ENCODE measurements at places on chromosomes 1 and 21. TPM values are rescaled to one million over a fixed set of nuclear protein-coding genes. Genes with fewer than 3 reads are reported as not detected.

DNA sequence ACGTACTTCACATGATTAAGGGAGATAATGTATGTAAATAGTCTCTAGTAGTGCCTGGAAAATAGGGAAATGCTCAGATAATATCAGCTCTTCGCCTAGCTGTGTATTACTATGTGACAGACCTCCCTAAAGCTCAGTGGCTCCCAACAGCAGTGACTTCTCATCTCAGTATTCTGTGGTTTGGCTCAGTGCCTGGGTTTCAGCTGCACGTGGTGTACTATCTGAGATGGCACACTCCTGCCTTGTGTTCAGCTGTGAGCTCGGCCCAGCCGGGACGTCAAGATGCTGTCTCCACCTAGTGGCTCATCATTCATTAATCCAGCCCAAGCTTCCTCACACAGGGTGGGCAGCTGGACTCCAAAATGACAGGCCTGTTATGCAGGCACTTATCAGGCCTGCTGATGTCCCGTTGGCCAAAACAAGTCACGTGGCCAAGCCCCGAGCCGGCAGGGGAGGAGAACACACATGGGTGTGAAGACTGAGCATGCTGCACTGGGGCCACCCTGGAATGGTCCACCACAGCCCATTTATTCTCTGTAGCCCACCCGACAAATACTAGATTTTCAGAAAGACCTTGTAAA lies 17.8 kb downstream of the SLFNL1 start:
- H3K27me3 ChIP-seq: no peaks in the 10 kb centered on the region
- H3K27ac ChIP-seq: no peak overlapping the region
- peaks cover 85% of the 10 kb centered on the region for H3K36me3 ChIP-seq

DNA sequence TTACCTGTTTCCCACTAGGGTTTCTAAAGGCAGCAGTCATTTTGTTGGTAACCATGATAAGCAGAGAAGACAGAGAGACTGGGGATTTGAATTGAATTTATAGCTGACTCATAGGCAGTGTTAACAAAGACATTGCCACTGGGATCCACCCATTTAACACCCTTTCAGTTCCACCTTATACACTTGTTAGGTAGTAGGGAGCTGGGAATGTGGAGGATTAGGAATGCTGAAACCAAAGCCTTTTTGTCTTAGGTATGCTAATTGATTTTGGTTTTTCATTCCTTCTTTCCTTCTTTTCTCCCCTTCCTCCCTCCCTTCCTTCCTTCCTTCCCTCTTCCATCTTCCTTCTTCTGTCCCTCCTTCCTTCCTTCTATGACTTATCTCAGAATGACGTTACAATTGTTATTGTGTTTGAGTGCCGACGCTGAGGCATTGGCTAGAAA lies 7.5 kb upstream of the EVI5 start:
- DNase-seq: peak; percentile 23
- no peaks in the 10 kb centered on the region for H3K36me3 ChIP-seq
- no peak overlapping the region for H3K27ac ChIP-seq
- no peaks in the 10 kb centered on the region for H3K27me3 ChIP-seq
- H3K4me1 ChIP-seq: no peaks in the 10 kb centered on the region

GRCh38 chr1:226063977-226064815 lies 1.7 kb downstream of the H3-3A start:
- peaks cover 72% of the 10 kb centered on the region for H3K36me3 ChIP-seq
- peaks cover 41% of the 10 kb centered on the region for H3K4me1 ChIP-seq
- no peaks in the 10 kb centered on the region for H3K27me3 ChIP-seq
- peak overlapping the region; percentile 99 for H3K27ac ChIP-seq
- H3K4me3 ChIP-seq: peak overlapping the region; percentile 100
- peak; percentile 51 for DNase-seq

- H3K4me3 ChIP-seq: peak within 1 kb of the TSS; percentile 85
- H3K27ac ChIP-seq: peak within 1 kb of the TSS; percentile 74
- peaks cover 15% of the 10 kb centered on the region for H3K4me1 ChIP-seq
- DNase-seq: peak; percentile 82
- no peaks in the 10 kb centered on the region for H3K27me3 ChIP-seq
Measured at GRCh38 chr21:43718872-43719747, at the start of gene PDXK. Gene PDXK (plus strand): TSS chr21:43719129. CDS start chr21:43719295, 166 bp downstream.

- DNase-seq: peak; percentile 31
- peak overlapping the region; percentile 94 for H3K27ac ChIP-seq
- H3K4me1 ChIP-seq: peaks cover 26% of the 10 kb centered on the region
- no peaks in the 10 kb centered on the region for H3K36me3 ChIP-seq
- H3K27me3 ChIP-seq: no peaks in the 10 kb centered on the region
- no peak overlapping the region for H3K4me3 ChIP-seq
Measured at GRCh38 chr1:9437961-9438430, 101.3 kb upstream of the SLC25A33 start.

DNA sequence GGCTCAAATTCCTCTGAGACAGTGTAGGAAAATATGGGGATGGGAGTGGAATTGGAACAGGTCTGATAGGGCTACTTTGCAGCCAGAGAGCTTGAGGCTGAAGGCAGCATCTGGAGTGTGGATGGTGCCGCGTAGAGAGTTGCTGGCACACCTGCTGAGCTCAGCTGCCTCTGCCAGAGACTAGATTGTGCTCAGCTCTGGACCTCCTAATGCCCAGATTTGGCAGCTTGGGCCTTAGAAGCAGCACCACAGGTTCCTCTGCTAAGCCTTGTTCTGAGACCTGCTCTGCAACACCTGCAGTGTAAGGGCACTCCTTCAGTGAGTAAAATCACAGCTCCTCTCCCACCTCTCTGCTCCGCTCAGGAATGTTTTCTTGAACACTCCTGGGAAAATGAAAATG lies 23.3 kb downstream of the ACOT11 start:
- H3K4me3 ChIP-seq: no peak overlapping the region
- H3K4me1 ChIP-seq: peaks cover 50% of the 10 kb centered on the region
- peak overlapping the region; percentile 90 for H3K27ac ChIP-seq
- no peak for DNase-seq
- no peaks in the 10 kb centered on the region for H3K27me3 ChIP-seq

CYYR1 gene
- total RNA-seq: not detected
